ENCODE measurements at places on chromosomes 2 and 18.

DNA sequence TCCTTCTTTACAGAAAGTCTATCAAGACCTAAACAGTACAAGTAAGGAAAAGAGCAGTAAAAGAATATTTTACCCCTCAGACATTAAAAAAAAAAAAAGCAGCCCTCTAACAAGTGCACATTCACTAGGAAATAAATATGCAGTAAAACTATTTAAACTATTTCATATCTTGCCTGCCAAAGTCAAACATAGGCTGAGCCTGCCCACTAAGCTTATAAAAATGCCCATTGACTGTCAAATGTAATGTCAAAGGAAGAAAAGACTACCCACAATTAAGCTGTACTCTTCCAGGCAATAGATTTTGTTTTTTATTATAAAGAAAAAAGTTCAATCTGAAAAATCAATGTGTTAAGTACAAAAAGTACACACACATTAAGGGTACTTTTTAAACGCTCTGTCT, 11.8 kb downstream of the ALS2 start:
- DNase-seq = peak; percentile 23

- peak; percentile 42 for DNase-seq
Measured at GRCh38 chr2:7009207-7009911, 92.1 kb downstream of the RNF144A start.

DNA sequence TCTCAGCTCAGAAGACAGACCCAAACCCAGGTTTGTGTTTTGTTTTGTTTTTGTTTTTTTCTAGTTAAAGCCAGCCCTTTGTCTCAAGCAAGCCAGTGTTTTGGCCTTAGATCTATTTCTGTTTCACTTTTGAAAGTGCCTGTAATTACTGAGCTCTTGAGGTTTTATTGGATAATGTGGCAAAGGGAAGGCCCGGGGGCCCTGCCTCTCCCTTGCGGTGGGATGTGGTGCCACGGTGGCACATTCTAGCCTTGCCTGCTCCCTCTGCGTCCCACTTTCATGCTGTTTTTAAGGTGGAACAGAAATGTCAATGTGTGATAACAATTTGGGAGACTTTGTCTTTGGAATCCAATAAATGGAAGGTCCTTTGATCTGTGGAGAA, 2.5 kb downstream of the HPCAL1 start:
- DNase-seq = peak; percentile 62

DNA sequence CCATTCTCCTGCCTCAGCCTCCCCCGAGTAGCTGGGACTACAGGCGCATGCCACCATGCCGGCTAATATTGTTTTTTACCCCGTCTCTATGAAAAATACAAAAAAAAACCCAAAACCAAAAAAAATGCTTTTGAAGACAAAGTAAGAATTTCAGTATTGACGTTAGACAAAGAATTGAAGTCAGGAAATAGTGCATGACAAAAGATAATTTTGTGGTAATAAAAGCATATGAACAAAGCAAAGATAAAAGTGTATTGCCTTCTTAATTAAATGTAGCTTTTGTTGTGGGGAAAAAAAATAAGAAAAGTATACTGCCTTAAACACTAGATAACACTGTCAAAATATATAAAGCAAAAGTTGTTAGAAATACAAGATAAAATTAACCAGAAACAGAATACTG, 86.8 kb downstream of the ANKRD12 start:
- DNase-seq = no peak

- no peak for DNase-seq
Measured at GRCh38 chr2:237967463-237967951, 693 bp downstream of the UBE2F start.

- DNase-seq = peak; percentile 71
Measured at GRCh38 chr2:221166292-221166691, 405.8 kb downstream of the EPHA4 start.

DNA sequence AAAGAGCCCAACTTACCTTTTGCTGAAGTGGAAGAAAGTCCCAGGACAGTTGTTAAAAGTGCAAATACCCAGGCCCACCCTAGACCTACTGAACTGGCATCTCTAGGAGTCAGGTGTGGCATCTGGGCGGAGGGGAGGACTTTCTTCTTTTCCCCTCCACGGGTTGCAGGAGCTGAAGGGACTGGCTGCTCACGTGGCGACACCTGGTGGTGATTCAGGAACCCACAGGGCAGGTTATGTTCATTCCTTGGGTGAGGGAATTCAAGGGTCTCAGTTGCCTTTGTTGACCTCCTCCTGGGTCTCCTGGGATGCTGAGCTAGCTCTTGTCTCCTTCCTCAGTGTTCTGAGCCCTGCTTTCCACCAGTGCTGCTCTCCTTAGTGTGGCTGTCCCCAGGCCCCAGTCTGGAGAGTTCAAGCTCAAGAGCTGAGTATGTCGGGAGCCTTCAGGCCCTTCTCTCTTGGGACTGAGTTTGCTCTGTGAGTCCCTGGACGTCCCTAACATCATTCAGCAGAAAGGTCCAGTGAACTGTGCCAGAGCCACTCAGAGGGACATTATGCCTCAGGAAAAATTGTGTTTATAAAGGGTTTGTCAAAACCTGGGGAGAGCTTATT, 56.9 kb downstream of the DYSF start:
- DNase-seq = peak; percentile 26

- DNase-seq = no peak
Measured at GRCh38 chr18:74019864-74020263, 127.8 kb downstream of the FBXO15 start.

- DNase-seq = no peak
Measured at GRCh38 chr2:112591413-112591812, 7.0 kb downstream of the CHCHD5 start.

- DNase-seq = peak; percentile 59
Measured at GRCh38 chr2:234245945-234246344, 195.4 kb downstream of the SPP2 start.

DNA sequence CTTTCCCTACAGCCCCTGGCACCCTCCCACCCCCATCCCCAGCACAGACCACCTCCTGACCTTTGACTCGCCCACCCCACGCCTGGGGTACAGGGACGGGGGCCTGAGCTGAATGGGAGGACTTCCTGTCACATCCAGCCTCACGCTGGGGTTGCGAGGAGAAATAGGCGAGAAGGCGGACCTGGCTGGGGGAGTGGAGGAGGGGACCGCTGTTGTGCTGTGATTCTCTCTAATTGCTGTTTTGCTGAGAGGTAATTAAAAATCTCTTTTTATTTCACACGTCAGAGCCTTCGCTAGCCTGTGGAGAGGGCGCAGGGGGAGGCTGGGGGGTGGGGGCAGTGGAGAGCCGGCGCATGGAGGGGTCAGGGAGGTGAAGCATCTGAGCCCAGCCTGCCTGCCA, 9.7 kb upstream of the ECEL1 start:
- DNase-seq = no peak

Data from fibroblast of gingiva (primary cell).